ENCODE measurements at places on chromosomes 2 and 18.

GRCh38 chr2:219082332-219082958, 21.7 kb upstream of the IHH start:
- DNase-seq = no peak

- DNase-seq = no peak
Measured at GRCh38 chr2:31277621-31278020, 43.7 kb downstream of the EHD3 start.

DNA sequence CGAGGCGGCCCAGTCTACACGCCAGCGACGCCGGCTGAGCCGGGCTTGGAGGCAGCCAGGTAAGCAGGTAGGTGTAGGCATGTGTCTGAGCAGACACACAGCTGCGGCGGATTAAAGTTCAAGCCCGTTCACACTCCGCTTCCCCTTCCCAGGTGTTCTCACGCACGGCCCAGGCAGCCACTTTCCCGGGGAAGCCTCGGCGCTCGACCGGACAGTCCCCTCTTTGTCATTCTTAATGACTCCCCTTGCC, 367 bp downstream of the TGFA start:
- no peak for DNase-seq

DNA sequence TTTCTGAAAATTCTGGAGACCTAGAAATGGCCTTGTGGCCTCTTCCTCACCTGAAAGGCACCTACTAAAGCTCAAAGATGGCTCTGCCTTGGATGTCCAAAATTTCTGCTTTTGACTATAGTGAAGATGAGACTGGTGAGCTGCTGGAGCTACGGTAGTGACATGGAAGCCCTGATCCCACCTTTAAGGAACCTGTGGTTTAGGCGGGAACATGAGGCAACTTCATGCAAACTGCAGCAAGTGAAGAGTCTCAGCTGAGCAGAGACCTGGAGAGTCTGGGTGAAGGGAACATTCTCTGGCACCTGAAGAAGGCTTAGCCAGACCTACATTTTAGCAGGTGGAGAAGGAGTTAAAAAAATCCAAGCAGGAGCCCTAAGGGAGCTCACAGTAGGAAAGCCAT, 40.0 kb downstream of the GORASP2 start:
- no peak for DNase-seq

DNA sequence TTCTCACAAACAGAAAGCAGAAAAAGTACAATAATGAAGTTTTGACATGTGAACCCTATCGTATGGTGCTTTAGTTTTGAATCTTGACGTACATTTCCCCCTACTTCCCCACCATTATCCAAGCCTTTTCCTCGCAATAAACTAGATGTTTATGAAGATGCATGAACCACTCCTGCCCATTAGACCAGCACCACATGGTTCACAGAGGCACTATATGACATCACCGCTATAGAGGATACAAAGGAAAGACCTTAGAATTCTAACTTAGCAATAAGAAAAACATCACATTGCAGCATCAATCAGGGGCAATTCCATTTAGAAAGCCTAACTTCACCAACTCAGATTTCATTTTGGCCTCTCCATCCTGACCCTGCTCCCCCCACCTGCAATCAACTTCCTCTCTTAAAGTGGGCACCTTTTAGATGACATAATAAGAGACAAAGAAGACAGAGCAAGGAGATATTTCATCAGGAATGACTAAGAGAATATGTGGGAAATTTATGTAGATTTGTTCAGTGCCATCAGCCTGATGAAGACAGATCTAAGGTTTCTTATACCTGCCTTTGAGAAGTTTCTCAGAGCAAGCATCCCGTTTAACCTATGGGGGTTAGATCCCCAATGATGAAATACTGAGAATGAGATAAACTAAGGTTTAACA, 124.9 kb downstream of the PIGN start:
- no peak for DNase-seq

- DNase-seq = no peak
Measured at GRCh38 chr2:162972383-162972782, 133.8 kb upstream of the KCNH7 start.

DNA sequence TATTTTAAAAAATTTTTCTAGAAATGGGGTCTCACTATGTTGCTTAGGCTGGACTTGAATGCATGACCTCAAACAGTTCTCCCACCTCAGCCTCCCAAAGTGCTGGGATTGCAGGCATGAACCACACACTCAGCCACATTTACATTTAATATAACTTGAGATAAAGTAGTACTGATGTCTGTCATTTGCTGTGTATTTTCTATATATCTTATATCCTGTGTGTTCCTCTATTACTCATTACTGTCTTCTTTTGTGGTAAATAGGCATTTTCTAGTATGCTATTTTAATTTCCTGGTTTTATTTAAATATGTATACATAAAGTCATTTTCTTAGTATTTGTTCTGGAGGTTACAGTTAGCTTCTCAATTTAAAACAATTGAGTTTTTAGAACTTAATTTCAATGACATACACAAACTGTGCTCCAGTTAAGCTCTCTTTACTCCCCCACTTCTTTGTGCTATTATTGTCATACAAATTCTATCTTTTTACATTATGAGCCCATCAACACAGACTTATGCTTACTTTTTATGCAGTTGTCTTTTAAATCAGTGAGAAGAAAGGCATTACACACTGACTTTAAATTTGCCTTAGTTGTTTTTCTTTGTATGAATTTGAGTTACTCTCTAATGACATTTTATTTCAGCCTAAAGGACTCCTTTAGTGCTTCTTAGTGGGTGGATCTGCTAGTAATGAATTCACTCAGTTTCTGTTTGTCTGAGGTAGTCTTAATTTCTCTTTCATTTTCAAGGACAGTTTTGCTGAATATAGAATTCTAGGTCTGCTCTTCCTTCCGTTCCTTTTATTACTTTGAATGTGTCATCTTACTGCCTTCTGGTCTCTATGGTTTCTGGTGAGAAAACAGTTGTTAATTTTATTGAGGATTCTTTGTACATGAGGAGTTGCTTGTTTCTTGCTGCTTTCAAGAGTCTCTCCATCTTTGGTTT, 6.2 kb upstream of the INPP4A start:
- DNase-seq = no peak

- DNase-seq = peak; percentile 0
Measured at GRCh38 chr2:97267411-97268074, 154.6 kb downstream of the ANKRD36 start.

- no peak for DNase-seq
Measured at GRCh38 chr2:49640630-49641029, 486.3 kb upstream of the FSHR start.

DNA sequence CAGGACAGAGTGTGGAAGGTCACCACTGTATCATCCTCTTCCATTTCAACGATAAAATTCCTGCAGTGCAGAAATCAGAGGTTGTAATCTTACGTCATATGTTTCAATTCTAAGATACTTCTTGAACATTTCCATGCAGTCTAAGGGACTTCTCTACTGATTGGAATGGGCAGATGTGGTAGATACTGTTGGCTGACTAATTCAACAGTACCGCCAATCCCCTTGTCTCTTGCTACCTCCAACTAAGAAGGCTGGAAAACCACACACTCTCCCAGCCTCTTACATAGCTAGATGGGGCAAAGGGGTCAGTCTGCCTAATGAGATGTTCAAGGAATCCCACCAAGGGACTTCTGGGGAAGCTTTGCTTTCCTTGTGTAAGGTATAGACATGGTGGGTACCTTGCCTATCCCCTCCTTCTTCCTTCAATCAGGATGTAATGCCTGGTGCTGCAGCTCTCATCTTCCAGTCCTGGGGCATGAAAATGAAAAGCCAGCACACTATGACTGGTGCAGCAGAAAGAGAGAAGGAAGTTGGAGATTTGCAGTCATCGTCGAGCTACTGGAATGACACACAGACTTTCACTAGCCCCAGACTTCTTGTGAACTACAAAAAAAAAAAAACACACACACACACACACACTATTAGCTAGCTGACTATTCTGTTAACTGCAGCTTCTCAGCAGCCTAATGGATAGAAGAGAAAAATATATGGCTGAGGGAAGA, 84.1 kb downstream of the ALPK2 start:
- peak; percentile 53 for DNase-seq

GRCh38 chr18:26655525-26656430, 107.4 kb upstream of the KCTD1 start:
- DNase-seq = no peak

GRCh38 chr2:16584824-16585540, 80.7 kb downstream of the CYRIA start:
- DNase-seq = no peak

GRCh38 chr2:26043109-26043508, 9.2 kb downstream of the RAB10 start:
- no peak for DNase-seq

DNA sequence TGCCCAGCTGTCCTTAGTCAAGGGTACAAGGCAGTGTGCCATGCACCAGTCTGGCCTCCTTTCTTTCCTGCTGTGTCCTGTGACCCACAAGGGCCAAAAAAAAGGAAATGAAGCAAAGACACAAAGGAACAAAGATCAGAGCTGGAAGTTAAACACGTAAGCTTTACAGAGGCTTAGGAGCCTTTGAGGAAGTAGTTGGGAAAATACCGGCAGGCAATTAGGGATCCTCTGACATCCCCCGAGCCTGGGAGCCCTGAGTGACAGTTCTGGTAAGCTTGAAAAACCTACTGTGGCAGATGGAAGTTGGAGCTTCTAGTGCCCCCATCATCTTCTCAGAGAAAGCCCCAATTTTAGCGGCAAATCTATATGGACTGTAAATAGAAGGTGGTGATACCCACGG, 78.5 kb downstream of the SPRED2 start:
- DNase-seq = no peak

DNA sequence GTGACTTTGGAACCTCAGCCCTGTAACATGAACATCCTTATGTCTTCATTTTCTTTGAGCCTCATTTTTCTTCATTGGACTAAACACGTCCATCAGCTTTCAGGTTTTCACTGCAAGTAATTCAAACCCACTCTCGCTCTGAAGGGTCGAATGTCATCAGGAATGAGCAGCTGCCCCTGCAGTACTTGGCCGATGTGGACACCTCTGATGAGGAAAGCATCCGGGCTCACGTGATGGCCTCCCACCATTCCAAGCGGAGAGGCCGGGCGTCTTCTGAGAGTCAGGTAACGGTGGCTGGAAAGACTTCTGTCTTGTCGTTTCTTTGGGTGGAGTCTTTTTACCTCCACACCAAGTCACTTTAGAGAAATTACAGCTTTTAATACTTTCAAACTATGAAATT, 39.1 kb upstream of the PRLH start:
- DNase-seq = no peak

GRCh38 chr2:189092936-189093335, 86.6 kb downstream of the COL5A2 start:
- DNase-seq = no peak

DNA sequence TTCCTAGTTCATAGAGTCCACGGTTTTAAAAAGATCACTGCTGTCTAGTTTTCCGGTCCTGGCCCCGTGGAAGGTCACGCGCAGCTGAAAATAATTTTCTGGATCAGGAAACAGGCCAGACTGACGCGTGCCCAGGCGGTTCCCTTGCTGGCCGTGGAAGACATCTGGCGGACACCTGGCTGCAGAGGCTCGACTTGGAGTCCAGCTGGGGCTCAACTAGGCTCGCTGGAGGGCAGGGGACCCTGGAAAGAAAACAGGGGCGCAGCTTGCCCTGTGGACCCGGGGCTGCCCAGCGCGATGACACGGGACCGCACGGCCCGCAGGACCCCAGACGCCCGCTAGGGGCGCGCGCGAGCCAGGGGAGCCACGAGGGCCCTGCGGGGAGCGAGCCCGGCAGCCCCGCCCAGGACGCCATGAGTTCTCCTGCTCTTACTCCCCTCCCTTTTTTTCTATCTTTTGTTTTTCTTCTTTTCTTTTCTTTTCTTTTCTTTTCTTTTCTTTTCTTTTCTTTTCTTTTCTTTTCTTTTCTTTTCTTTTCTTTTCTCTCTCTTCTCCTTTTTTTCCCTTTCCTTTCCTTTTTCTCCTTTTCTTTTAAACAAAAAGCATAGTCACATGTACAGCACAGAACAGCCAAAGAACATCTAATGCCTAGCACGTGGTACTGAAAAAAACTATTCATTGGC, 43.2 kb upstream of the UBE2F start:
- DNase-seq = peak; percentile 74

GRCh38 chr2:102226612-102227391, 40.0 kb downstream of the IL1RL2 start:
- no peak for DNase-seq

DNA sequence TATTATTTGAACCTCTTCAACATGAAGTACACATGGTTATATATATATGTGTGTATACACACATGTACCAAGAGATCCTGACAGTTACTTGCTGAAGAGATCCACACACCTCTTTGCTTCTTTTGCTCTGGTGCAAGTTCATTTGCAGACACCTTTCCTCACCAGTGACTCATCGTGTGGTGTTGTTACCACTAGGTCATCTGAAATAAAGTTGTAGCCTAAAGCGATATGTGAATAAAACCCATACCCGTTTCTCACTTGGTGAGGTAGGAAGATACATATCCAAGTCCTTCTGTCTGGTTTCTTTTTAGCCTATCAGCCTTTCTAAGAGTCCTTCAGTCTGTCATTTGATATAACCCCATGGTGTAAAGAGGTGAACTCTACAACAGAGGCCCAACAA, 379.4 kb upstream of the RAB12 start:
- DNase-seq = no peak

DNA sequence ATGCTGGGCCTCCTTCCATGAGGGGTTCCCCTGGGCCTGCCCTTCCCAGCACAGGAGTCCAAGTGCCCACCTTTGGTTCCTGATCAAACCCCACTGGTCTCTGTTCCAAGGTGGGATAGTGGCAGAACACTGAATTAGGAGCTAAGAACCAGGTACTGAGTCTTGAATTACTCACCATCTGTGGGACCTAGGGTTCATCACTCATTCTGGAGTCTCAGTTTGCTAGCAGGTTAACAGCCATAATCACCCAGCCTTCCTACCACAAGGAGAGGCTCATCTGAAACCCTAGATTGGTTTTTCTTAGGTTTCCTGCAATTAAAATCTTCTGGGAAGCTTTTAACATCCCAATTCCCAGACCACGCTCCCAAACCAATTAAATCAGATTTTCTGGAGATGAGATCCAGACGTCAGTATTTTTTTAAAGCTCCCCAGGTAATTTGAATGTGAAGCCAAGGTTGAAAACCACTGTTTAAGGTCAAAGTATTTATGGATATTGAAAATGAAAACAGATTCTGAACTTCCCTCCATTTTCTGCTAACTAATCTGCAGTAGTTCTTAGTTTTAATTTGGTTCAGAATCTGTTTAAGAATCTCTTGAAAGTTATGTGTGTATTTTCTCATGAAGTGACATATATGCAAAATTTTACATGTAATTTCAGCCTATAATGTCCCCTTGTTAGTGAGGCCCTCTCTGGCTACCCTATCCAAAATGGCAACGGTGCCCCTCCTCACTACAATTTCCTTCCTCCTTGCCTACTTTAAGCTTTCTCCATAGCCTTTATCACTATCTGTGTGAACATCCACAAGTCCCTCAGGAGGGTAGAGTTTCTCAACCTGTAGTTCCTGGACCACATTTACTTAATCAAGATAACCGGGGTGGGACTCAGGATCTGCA, 166.5 kb upstream of the CXCR4 start:
- no peak for DNase-seq

GRCh38 chr2:105573490-105573889, 171.2 kb upstream of the NCK2 start:
- no peak for DNase-seq

DNA sequence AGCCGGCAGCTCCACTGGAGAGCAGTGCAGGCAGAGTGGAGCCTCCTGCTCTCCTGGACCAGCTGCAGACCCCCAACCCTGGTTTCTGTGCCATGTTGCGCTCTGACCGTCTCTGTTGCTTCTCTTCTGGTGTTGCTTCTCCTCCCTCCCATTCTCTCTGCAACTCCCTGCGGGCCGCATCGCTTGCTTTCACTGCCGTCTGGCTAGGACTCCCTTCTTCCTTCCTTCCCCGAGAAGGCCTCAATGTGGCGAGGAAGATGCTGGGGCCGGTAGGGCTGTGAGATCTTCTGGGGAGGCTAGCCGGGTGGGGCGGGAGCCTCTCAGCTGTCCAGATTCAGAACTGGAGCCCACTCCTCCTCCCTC, 6.2 kb downstream of the DNAJB2 start:
- DNase-seq = no peak
